ENCODE measurements at places on chromosomes 3 and 15.

- no peak for DNase-seq
Measured at GRCh38 chr3:100981164-100981911, 11.9 kb downstream of the ABI3BP start.

DNA sequence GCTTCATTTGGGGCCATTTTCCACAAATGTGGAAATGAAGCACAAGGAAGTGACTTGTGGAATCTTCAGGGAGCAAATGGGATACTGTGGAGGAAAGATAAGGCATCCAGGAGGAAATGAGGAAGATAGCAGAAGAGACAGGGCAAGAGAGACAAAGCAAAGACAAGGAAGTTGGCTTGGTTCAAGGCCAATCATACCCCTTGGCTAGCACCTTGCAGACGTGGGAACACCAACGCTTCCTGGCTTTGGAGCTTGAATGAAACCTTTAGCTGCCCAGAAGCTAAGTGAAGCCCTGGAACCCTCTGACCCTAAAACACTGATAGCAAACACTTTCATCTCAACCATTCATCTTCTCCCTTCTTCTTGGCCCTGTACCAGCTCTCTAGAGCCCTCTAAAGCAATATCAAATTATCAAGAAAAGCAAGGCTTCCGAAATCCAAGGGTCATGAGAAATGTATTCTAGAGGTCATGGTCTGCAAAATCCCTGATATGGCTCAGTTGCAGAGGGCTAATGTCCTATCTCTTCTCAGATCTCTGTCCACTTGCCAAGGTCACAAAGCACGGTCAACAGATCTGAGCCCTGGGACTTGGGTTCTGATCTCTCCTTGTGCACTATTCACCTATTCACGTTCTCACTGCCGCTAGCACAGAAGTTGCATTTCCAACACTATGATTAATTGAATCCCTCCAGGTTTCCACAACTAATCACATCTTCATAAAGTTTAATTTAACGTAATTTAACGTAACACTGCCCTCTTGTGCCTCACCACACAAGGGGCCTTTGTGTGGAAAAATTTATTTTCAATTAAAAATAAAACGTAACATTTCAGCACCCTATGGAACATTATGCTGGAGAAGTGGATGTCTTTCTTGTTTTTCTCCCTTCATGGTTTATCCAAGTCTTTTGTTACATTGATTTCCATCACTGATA, 557.6 kb upstream of the ADAMTS9 start:
- peak; percentile 34 for DNase-seq

- no peak for DNase-seq
Measured at GRCh38 chr3:6444888-6445658, 415.8 kb upstream of the GRM7 start.

GRCh38 chr3:157104928-157105652, 54.9 kb downstream of the CCNL1 start:
- DNase-seq: no peak

DNA sequence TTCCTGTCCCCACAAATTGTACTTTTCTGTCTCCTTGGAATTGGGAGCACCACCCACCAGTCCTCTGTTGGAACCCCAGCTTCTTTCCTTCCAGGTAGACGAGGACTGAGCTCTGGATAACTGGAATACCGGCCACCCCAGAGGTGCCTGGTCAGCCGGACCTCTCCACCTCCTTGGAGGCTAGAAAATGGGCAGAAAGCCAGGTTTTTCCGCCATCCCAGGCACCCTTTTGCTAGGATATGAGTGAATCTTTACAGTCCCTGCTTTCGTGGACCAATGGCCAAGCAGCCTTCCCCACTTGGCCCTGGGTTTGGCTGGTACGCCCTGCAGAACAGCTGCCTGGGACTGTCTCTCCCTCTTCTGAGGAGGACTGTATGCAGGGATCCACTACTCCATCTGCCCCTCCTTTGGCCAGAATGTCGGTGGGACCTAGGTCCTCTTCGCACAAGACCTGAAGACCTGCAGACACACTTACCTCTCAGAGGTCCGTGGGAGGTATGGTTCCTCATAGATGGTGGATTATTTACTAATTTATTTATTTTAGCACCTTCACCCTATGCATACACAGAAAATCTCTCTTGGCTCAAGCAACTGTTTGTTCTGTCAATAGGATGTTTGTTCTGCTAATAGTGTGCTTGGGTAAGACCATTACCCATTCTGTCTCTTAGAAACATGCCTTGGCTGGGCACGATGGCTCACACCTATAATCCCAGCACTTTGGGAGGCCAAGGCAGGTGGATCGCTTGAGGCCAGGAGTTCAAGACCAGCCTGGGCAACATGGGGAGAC, 8.6 kb upstream of the CHAC1 start:
- no peak for DNase-seq

DNA sequence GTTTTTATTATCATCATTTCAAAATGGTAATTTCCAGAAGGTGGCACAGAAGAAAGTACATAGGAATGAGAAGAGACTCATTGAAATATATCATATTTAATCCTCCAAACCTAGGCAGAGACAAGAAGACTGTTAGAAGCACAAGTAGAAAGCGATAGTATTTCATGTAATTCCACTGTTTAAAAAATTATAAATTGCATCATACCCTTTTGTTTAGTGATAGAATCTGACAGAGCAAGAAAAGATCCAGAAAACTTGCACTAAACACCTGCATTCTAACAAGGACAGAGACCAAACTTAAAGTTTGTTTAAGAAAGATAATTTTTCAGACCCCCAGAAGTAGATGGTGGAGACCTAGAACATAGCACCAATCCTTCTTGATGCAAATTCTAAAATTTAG, 56.9 kb upstream of the CD96 start:
- no peak for DNase-seq

DNA sequence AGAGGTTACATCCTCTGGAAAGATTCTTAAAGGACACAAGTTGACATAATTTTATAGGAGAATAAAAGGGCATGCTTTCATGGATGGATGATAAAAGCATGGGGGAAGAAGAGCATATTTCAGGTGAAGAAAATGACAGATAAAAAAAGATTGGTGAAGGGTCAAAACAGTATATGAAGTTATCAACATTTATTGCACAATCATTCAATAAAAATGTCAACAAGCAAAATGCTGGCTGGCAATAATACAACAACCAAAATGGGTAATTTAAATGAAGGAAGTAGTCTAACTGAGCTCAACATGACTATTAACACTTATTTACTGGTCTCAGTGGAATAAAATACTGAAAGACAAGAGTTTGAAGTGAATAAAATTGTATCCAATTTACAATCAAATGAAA, 696.7 kb downstream of the SQOR start:
- no peak for DNase-seq

- no peak for DNase-seq
Measured at GRCh38 chr15:62128916-62129315, 36.2 kb downstream of the C2CD4B start.

GRCh38 chr3:44427683-44428082, 49.8 kb downstream of the ZNF445 start:
- DNase-seq: no peak

DNA sequence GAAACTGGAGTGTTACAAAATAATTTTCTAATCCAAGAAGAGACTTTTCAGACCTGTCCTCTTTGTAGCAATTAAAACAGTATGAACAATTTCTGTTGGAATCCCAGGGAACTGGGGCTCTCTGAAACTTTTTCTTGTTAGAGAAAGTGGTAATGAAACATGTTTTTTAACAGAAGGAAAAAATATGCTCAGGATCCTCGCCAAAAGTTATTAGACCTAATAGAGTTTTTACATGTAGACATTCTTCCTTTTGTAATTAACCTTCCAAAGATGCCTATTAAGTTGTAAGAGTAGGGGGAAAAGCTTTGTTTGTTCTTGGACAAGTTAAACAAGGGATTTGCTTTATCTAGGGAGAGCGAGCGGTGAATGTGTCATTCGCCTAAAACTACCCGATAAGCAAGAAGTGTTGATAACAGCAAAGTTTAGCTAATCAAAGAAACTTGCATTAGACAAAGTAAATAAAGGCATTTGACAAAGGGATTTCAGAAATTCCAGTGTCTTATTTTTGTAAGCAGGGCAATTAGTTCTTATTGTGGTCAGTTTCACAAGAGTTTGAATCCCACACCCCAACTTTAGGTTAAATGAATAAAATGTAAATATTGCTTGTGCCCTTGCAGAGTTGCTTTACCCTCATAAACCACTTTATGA, 2.3 kb downstream of the RARB start:
- no peak for DNase-seq

DNA sequence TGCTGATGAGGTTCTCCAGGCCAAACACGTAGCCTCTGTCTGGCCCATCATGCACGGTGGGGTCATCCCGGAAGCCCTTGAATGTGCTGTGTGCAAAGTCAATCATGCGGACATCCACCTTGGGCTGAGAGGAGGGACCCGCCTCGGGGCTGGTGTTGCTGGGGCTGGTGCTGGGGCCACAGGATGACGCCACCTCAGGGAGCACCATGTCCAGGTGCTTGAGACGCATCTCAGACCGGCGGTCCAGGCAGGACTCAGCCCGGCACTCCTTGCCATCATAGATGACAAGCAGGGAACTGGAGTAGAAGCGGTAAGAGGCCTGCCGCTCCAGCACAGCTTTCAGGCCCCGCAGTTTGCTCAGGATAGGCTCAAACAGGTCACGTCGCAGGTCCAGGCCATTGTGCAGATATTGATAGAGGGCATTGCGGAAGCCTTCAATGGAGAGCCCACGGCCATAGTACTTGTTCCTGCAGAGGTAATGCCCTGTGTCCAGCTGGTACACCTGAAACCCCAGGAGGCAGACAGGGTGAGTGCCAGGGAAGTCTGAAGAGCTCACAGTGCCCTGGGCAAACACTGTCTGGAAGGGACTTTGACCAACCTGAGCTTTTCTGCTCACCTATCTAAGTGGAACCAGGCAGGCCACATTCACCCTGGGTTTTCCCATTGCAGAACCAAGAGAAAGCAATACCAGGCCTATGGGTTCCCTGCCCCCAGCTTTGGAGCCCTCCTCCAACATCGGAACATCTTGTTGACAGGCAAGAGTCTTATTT, 3.6 kb upstream of the GMPPB start:
- no peak for DNase-seq

GRCh38 chr15:35288580-35288979, 203.5 kb upstream of the NANOGP8 start:
- no peak for DNase-seq

DNA sequence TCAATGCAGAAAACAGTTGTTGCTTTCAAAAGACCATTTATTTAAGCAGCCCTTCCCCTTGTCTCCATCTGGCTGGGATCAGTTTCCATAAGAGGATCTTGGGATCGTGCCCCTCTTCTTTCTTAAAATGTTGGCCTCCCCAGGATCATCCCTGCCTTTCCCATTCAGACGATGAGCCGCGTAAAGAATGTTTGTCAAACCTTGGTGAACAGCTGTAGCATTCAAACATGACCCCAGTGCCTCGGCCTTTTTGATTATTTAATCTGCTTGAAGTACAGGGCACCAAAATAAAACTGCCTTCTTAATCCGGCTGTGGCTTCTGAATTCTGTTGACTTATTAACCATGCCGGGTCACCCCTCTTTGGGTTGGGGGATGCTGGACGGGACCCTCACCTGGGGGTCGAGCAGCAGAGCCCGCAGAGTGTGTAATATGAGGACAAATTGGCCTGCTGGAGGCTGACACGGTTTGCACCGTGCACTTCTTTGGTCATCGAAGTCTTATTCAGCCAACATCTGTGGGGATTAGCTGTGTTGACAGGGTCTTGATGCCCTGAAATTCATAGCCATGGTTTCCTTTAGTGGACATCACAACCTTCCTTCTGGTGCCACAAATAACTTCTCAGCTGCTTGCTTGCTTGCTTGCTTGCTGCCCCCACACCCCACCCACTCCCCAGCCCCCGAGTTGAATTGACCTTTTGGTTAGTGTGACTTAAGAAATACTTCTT, at the start of gene LRTM1:
Gene LRTM1 (minus strand): TSS at position 14 of the 725 bp plus-strand sequence. CDS start 148 bp downstream, outside the sequence.
- DNase-seq: no peak

- DNase-seq: no peak
Measured at GRCh38 chr15:65790694-65791334, 1.3 kb downstream of the DENND4A start.

DNA sequence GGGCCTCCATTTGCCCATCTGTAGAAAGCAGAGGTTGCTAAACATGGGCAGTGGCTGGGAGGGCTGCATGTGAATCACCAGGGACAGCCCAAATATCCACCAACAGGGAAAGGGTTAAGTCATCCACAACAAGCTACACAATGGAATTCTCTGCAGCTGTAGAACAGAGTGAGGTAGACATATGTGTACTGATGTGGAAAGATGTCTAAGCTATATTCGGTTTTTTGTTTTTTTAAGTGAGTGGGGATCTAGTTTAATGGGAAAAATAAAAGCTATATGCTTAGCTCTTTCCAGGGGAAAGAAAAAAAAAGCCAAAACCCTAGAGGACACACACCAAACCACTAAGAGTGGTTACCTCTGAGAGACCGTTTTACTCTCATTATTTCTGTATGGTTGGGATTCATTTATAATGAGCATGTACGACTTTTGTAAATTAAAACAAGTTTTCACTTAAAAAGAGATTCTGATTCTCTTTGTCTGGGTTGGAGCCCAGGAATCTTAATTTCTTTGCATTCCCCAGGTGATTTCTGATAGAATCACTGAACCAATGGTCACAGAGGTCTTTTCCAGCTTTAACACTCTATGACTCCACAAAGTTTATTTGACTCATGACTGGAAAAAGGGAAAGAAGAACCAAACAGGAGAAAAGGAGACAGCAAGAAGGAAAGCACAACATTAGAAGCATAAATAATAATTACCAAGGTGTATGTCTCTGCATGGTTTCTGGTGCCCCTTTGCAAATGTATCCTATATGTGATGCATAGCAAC, 19.1 kb downstream of the CRABP1 start:
- DNase-seq: no peak

DNA sequence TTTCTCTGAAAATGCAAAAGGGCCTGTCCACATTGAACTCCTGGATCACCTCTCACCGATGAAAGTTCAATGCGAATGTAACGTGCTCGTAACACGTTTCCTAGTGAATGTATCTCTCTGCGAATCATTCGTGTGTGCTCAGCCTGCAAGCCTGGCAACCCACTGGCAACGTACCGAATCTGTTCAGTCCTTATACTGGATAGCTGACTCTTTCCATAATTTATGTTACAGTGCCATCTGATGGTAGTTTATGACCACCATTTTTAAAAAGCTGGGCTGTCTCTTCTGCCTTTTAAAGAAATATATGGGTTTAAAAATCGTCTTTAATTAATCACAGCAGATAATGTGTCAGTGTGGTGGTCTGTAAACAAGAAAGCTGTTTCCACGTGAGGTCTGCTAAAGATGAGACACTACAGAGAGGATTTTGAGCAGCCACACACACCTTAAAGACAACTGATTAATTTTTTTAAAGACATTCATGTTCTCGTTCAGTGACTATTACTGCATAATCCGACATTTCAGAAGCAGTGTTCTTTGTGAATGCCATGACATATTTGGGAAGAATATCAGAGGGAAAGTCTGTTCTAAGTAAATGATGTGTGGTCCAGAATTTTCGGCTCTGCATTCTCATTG, 69.4 kb upstream of the FOXP1 start:
- DNase-seq: peak; percentile 76
